LHCN-M2 (cell line): ENCODE measurements at places on chromosomes 2 and 18.
A peak's percentile ranks its signal among the peaks of the same experiment; 100 is the strongest.

GRCh38 chr2:24943427-24944053 lies 23.5 kb upstream of the ADCY3 start:
- no peak for DNase-seq

DNA sequence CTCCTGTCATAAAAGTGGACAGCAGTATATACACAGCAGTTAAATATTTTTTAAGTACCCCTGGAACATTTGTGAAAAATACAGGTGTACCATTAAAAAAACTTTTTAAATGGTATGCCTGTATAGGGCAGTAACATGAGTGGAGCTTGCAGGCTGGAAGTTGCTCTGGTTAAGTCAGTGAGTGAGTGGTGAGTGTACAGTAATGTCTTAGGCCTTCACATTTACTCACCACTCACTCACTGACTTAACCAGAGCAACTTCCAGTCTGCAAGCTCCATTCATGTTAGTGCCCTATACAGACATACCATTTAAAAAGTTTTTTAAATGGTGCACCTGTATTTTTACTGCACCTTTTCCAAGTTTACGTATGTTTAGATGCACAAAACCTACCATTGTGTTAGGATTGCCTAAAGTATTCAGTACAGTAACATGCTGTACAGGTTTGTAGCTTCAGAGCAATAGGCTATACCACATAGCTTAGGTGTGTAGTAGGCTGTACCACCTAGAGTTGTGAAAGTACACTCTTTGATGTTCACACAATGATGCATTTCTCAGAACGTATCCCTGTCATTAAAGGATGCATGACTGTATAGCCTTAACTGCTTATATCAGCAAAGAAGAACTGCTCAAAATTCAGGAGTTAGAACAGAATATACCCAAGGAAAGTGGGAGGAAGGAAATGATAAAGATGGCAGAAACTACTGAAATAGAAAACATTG lies 112.6 kb downstream of the EHBP1 start:
- DNase-seq = peak; percentile 44

DNA sequence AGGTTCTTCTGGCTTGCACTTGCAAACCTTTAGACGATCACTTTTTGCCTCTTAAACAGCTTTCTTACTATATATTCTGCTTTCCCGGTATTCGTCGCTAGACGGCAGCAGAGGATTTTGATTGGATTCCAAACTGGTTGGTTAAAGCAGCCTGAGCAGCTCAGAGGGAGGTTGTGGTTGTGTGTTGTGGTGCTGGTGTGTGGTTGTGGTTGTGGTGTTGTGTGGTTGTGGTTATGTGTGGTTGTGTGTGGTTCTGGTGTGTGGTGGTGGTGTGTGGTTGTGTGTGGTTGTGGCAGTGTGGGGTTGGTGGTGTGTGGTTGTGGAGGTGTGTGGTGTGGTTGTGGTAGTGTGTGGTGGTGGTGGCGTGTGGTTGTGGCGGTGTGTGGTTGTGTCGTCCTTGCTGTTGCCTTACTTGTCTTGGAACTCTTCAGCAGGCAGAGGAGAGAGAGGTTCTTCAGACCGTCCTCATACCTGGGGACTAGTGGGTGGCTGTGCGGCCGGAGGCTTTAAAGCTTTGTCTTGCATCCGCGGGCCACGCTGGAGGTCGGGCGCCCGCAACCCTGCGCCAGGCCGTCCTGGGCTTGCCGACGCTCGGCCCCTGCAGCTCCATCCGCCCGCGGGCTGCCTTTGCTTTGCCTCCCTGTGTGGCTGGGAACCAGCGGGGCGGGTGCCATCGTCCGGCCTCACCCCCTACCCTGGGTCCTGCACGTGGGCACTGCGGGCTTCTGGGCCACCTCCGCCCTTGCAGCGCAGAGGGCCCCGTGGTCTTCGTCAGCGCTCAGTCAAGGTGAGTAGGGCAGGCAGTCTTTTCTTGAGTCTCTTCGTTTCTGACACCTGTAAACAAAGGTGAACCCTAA lies 190.8 kb downstream of the ARHGAP28 start:
- peak; percentile 73 for DNase-seq

GRCh38 chr18:53142005-53142404 lies 802.0 kb downstream of the DCC start:
- no peak for DNase-seq

GRCh38 chr2:170264865-170265264 lies 86.9 kb downstream of the MYO3B start:
- no peak for DNase-seq
